ENCODE measurements at places on chromosomes 2 and 18. TPM values are rescaled to one million over a fixed set of nuclear protein-coding genes. Genes with fewer than 3 reads are reported as not detected.

The DPYSL5 gene
- not detected for total RNA-seq

The STPG4 gene
- 0.16 TPM for total RNA-seq

The MC5R gene
- total RNA-seq = not detected

The TEX51 gene
- total RNA-seq = not detected

The MAP3K19 gene
- total RNA-seq = not detected

The KCNK3 gene
- total RNA-seq = under 0.01 TPM

The LRRC30 gene
- total RNA-seq = not detected

The PDE11A gene
- total RNA-seq = 0.09 TPM

The GAL3ST2 gene
- total RNA-seq = 0.09 TPM

The BCL2 gene
- 0.86 TPM for total RNA-seq

The STARD6 gene
- total RNA-seq = 0.17 TPM

The TGOLN2 gene
- total RNA-seq = 50.0 TPM

The MEP1B gene
- total RNA-seq = not detected

The ANTXR1 gene
- total RNA-seq = 31.8 TPM

The HOXD9 gene
- not detected for total RNA-seq

The RAB11FIP5 gene
- 25.8 TPM for total RNA-seq

The SPRED2 gene
- total RNA-seq = 4.0 TPM

The PLGLB1 gene
- 0.32 TPM for total RNA-seq

The KIF5C gene
- 0.26 TPM for total RNA-seq

The FLACC1 gene
- total RNA-seq = 0.43 TPM

The EMILIN1 gene
- total RNA-seq = 257 TPM

The LHCGR gene
- not detected for total RNA-seq

The CD8B2 gene
- not detected for total RNA-seq

The SERPINB4 gene
- not detected for total RNA-seq

The CREG2 gene
- 0.26 TPM for total RNA-seq

Data from bronchial smooth muscle cell (primary cell).